Hematopoietic multipotent progenitor cell treated with erythropoietin and hydrocortisone succinate and interleukin-3 and kit ligand, for 4 days (in vitro differentiated cells): ENCODE measurements at places on chromosomes 3 and 15.
A peak's percentile ranks its signal among the peaks of the same experiment; 100 is the strongest.

- peak; percentile 29 for DNase-seq
These were observed 107.1 kb upstream of the TSC22D2 start for GRCh38 chr3:150300852-150301517.

- DNase-seq: peak; percentile 91
These were observed 90.2 kb upstream of the LMOD3 start for GRCh38 chr3:69212411-69213160.

- no peak for DNase-seq
These were observed 16.9 kb downstream of the CSPG4 start for GRCh38 chr15:75695634-75696310.

DNA sequence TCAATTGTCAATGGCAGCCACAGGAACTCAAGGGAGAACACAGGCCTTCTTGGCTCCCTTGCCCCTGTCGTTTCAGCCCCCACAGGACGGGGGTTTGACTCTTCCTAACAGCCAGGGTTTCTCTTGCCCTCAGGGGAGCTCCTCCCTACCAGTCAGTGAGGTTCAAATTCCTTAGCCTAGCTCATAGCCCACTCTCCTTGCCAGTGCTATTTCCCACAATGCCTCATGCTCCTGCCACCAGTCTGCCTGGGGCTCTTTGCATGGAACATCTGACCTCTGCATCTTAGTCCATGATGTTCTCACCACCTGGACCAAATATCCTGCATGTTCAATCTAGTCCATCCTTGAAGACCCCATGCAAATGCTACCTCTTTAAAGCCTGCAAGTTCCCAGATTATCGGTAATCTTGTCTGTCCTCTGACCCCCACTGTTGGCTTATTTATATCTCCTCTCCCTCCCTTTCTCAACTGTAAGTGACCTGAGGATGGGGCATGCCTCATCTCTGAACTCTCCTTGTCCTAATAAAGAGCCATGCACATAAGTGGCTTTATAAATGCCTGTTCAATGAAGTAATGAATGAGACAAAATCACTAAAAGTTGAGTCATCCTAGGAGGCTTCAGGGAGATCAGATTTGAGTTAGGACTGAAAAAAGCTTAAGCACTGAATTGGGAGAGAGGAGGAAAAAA, 78.0 kb downstream of the MYO1E start:
- no peak for DNase-seq

DNA sequence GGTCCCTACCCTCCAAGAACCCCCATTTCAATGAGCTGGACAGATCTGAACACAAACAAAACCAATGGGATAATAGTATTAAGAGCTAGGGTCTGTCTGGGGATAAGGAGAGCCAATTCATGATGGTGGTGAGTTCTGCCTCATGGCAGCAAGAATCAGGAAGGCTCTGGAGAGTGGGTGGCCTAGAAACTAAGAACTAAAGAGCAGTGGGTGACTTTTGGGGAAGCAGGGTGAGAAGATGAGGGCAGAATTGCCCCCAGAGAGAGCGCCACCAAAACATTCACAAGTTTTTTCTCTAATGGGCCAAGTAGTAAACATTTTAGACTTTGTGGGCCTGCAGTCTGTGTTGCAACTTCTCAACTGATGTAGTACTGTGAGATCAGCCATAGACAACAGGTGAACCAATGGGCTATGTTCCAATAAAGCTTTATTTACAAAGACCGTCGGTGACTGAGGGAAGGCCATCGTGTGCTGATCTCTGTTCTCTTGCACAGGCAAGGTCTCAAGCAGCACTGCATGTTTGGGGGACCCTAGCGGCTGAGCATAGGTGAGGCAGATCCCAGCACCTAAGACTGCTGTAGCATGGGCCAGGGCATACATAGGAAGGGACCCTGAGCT, 225.5 kb upstream of the ST8SIA2 start:
- no peak for DNase-seq

DNA sequence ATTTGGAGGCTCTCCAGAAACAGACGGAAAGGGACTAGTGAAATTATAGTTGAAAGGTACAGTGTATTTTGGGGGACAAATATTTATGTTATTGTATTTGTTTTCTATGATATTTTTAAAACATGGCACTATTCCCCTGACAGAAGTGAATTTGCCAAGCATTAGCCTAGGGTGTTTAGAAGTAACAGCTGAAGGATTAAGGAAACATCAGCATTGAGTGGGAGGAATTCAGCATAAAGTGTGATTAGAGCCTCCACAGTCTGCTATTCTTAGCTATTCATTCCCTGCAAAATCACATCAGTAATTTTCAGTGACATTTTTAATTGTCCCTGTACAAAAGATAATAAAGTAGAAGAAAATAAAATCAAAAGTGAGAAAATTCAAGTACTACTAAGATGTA, 231.4 kb downstream of the ROBO2 start:
- no peak for DNase-seq

DNA sequence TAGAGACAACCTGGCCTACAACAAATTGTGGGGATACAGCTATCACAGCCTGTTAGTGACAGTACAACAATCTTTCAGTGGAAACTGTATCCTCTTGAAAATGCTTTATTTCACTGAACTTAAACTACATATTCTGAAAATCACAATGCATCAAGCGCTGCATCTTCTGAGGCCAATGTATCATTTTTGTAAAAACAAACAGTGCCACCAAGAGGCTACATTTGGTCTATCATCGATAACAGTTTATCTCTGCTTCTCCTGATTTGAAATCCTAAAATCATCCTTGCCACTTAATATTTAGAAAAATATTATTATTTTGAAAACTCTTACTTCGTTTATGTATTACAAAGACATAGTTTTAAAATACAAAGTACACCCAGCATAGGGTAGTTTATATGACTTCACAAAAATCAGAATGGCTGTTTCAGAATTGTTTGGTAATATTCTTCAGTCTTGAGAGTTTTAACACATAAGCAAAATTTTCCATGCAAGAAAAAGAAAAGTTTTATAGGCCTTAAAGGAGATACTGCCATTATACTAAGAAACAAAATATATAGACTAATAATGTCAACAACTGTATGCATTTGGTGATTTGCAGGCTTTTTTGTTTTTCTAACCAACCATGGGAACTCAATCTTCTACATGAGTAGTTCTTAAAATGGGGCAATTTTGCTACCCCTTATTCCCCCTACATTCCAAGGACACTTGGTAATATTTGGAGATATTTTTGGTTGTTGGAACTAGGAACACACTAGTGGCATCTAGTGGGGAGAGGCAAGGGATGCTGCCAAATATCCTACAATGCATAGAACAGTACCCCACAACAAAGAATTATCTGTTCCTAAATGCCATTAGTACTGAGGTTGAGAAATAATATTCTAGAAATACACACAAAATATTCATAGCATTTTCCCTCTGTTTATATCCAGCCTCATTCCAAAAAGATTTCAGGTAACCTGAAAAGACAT, 42.3 kb downstream of the WDR72 start:
- DNase-seq: peak; percentile 54

- DNase-seq: peak; percentile 40
These were observed 6.9 kb upstream of the PTX3 start for GRCh38 chr3:157429708-157430107.

DNA sequence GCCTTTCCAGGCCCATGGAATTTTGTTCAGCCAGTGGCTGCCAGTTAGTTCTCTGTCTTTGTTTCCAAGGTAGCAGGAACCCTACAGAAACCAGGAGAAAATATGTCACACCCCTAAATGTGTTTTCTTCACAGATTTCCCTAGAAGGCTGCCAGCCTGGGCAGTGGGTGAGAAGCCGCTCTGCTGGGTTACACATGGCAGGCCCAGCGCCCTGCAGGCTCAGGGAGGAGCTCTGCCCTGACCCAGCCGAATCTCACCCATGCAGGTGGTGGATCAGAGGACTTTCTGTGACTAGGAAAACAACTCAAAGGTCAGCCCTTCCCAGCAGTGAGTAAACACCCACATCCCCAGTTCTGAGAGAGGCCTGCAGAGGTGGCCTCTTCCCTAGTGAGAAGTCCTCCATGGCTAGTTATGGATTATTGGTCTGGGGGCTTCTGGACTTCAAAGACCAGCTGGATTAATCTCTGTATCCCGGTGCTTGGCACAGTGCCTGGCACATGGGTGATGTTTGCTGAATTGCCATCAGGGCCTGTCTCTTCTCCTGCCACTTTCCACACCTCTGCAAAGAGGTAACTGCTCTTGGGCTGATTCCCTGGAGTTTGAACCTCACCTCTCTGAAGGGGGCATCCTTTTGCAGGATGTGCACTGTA, 34.7 kb upstream of the BDH1 start:
- DNase-seq: no peak

GRCh38 chr15:50971115-50971514, 62.6 kb downstream of the AP4E1 start:
- no peak for DNase-seq

GRCh38 chr15:59268852-59269407, 62.3 kb downstream of the LDHAL6B start:
- no peak for DNase-seq

DNA sequence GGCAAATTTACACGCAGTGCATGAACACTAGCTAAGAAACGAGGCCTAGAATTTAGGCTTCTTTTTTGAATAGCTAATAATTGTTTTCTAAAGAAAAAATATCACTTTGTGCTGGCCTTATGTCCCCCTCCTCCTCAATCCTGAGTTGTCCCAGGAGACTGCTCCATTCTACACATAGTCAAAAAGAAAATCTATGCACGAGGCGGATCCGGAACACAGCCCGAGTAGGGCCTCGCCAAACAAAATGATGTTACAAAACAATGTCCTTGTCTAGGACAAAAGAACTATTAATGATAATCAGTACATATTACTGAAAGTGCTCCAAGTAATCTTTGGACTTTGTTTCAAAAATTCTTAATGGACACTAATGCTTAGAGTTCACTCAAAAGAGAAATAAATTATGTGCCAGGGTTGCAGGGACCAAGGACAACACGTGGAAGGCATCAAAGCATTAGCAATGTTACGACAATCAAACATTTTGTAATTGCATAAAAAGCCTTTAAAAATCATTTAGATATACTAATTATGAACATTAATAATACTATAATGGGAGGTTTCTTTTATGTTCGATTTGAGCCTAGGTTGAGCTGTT, 206.5 kb upstream of the ICE2 start:
- no peak for DNase-seq

DNA sequence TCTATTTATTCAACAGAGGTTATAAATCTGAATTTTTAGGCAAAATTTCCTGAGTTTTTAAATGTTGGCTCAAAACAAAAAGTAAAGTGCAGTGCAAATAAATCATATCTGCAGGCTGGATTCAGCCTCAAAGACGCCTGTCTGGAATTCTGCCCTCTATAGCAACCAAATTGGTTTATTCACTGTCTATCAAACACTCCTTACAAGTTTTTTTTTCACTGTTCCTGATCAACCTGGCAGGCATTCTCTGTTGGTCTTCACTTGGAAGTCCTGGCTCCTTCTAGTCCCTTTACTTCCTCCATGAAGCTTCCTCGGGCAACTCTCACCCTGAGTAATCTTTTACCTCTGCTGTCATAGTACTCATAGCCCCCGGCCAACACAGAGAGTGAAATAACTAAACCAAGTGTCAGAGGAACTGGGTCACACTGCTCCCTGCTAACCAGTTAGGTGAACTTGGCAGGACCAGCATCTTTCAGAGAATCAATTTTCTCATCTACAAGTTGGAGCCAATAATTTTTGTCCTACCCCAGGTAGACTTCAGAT, 36.8 kb upstream of the TIPARP start:
- DNase-seq: no peak

GRCh38 chr15:80107774-80108173, 45.0 kb upstream of the FAH start:
- no peak for DNase-seq

DNA sequence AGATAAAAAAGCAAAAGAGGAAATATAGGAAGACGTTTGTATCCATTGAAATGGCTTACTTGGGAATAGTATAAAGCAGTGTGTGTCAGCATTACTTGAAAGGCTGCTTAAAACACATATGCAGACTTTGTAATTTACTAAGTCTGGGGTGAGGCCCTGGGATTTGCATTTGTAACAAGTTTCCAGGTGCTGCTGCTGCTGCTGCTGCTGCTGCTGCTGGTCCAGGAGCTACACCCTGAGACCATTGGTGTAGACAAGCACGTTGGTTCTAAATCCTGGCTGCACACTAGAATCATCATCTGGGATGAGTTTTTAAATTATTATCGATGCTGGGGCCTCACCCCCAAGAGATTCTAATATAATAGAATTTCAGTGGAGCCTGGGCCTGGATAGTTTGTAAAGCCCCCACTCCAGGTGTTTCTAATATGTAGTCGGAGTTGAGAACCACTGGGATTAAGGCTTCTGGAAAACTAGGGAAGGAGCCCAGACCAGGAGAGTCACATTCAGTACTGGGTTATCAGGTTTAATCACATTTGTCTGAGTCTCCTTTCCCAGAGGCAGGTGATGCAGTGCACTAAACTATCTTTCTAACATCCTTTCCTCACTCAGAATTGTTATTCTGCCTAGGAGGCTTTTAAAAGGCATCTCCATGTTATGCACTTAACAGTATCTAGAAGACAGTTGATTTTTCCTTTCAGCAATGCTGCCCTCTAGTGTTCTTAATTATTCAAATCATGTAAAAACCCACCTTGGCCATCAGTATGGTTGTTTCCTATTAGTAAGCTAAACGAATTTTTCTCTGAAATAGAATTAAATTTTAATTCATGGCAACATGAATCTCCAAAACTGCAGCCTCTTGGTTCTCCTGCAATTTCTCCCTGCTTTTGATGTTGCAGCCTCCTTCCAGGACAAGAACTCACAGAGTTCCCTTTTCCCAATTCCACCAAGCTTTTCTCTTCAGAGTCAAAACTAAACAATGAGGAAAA, 45.4 kb downstream of the SSR3 start:
- DNase-seq: peak; percentile 86

DNA sequence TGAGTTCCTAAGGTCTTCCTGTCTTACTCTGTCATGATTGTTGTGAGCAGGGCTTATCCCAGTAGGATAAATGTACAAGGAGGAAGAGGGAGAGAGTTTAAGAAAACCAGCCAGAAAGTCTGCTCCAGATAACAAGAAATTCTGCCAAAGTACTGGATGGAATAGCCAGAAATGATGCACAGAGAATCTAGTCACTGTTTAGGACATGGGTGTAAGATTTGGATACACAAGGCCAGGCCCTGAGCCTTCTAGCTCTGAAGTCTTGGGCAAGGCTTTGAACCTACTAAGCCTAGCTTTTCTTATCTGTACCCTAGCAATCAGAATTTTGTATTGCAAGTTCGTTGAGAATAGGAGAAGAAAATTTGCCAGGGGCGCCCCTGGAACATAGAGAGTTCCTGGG, 180.4 kb upstream of the ROPN1 start:
- no peak for DNase-seq

DNA sequence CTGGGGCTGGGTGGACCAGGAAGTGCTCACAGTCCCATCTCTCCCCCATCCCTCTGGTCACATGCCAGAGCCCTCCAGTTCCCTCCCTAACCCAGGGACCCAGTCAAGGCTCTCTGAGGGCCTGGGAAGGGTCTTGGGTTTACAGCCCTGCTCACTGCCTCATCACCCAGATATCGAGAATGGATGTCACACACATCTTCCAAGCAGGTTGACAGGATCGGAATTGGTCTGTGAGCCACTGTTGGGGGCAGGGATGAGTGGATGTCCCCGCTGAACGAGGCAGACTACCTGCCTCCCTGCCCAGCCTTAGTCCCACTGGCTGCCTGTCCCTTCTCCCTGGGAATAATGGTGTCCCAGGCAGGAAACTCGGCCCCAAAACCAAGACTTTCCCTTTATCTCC, 20.0 kb upstream of the GOLGA6C start:
- DNase-seq: no peak

GRCh38 chr3:71797455-71797854, 12.5 kb upstream of the PROK2 start:
- DNase-seq: no peak

GRCh38 chr3:17290894-17291293, 406.1 kb downstream of the PLCL2 start:
- DNase-seq: no peak
